ENCODE measurements at places on chromosomes 4 and X. TPM values are rescaled to one million over a fixed set of nuclear protein-coding genes. Genes with fewer than 3 reads are reported as not detected.
A peak's percentile ranks its signal among the peaks of the same experiment; 100 is the strongest.

DNA sequence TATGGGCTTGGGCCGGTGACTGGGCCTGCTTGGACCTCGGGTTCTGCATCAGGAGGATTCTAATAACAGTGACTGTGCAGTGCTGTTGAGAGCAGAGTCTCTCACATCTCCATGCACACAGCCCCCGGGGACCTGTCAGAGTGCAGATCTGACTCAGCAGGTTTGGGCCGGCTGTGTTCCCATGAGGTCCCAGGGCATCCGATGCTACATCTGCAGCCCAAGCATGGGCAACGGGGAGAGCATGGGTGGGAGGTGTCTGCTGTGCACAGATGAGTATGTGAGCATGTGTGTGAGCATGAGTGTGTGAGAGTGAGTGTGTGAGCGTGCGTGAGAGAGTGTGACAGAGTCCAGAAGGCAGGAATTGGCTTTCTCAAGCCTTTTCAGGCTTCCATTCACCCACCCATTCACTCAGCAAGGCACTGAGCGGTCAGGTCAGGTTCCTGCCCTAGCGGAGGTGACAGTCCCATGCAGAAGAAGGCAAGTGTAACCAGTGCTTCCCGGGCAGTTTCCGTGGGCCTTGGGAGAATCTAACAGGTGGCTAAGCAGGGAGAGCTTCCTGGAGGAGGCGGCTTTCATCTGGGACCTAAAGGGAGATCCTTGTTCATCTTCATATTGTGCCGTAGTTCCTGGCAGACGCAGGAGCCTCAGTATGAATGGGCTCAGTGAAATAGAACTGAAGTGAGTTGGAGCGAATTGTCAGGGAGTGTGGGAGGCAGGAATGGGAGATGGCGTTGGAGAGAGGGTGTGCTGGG, 62.6 kb downstream of the SORCS2 start:
- no peak for DNase-seq

DNA sequence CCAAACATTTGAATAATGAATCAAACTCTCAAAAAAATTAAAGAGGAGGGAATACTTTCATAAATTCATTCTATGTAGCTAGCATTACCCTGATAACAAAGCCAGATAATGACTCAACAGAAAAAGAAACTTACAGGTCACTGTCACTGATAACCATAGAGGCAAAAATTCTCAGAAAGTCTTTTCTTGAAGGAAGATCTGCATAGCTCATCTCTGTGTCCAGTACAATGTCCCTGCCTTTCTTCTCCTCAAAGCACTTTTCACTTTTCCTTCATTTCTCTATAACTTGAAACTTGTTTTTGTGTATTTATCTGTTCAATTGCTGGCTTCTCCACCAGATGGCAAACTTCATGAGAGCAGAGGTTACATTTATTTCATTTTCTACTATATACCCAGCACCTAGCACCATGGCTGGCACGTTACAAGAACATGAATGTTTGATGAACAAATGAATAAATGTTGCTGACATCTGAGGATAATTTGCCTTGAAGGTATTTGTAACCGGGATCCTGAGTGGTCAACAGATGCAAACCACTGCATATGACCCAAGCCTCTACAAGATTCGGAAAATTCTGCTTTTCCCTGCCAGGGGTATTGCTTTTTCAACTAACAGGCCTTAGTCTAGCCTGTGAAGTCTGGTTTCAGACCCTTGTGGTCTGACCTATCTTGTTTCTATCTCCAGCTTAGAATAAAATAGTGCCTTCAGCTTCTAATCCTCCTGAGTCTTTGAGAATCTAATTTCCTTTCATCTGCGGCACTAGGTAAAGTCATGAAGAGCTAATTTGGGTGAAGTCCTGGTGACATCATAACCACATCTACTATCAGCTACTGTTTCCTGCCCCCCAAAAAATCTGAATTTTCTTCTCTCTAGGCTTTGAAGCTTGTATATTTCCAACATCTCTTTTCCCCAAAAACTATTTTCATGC, 52.5 kb upstream of the ANTXR2 start:
- peak; percentile 8 for DNase-seq

- no peak for DNase-seq
These were observed 48.4 kb upstream of the SEC24B start for GRCh38 chr4:109385260-109385659.

GRCh38 chrX:10071451-10072144, 85.2 kb upstream of the CLCN4 start:
- no peak for DNase-seq

DNA sequence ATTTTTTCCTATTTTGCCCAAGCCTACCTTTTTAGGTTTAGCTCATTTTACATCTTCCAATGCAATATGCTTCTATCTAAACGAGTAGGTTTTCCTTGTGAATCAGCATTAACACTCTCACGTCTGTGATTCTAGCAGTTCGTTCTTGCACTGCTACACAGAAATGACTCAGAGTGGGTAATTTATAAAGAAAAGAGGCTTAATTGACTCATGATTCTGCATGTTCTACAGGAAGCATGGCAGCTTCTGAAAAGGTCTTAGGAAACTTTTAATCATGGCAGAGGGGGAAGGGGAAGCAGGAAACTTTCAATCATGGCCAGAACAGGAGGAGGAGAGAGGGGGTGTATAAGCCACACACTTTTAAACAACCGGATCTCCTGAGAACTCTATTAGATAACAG, 44.9 kb downstream of the SPANXN1 start:
- no peak for DNase-seq

DNA sequence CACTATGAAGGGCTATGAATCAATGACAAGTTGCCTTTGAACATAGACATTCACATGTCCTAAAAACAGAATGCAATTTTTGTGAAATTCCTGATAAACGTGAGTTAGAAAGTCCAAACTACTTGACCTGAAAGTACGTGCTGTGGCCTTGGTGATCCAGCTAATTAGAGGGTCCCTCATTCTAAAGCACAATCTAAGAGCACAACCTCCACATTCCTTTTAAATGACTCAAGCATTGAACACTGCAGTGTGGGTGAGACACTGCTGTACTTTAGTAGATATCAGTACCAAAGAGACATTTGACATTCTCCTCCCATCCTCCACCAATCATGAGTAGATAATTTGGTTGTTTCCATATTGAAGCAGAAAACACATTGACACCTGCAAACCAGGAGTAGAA, 73.5 kb downstream of the FAM47B start:
- no peak for DNase-seq

DNA sequence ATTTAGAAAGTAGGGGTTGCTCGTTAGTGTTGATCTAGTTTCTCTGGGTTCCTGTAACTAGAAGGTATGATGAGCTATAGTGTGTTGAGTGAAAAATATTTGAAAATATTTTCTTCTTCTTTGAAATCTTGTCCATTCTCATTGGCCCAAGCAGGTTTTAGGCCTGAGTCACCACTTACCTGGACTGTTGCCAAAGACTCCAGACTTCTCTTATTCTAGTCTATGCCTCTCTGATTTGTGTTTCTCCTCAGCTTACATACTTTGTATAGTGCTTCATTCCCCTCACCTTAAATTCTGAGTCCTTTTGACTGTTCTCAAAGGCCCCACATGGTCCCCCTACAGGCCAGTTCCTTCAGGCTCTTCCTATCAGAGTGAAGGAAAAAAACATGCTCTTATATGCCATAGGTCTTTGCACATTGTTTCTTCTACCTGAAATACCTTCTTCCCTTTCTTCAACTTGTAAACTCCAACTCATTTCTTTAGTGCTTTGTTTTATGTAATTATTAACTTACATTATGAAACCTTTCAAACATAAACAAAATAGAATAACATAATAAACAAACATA, 258.2 kb downstream of the PPP1R2C start:
- DNase-seq: no peak

GRCh38 chrX:95441836-95442235, 1242.8 kb upstream of the DIAPH2 start:
- no peak for DNase-seq

GRCh38 chrX:140050906-140051305, 85.6 kb upstream of the CXorf66 start:
- DNase-seq: no peak

The RGS12 gene
- total RNA-seq: 4.0 TPM

The ARL13A gene
- not detected for total RNA-seq

The MAGEE1 gene
- total RNA-seq: 9.1 TPM

Data from T-helper 17 cell (primary cell).